AML-193 (cell line): ENCODE measurements at places on chromosomes 2 and 18.

GRCh38 chr18:10767658-10768057 is 241.8 kb downstream of the NAPG start:
- no peak for DNase-seq

DNA sequence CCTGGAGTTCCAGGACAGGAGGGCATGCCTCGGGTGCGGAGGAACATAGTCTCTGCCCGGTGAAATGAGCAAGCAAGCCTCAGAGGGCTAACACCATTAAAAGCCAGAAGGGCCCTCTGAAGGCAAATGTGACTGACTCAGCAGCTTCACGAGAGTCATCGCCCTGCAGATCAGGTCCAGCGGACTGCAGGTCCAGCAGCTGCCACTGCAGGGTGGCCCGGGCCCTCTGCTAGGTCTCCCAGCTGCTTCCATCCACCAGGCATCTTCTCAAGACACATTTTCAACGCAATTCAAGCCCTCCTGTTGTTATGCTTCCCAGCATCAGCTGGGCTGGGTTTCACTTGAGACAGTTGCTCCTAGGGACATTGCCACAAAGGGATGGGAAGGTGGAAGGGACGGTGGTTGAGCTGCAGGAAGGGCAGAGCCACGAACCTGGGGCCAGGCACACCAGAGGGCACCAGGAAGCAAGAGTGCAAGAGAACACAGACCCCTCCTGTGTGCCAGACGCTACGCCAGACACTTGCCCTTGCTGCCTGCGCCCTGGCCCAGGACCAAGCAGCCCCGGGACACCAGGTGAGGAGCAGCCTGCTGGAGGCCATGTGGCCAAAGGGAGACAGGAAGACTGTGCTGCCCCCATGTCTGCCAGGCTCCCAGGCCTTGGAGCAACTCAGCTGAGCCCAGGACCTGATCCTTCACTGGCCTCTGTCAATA is 173.0 kb downstream of the HDAC4 start:
- no peak for DNase-seq

- DNase-seq, result no peak
These were observed 79.8 kb upstream of the LRPPRC start for GRCh38 chr2:44075541-44075940.

DNA sequence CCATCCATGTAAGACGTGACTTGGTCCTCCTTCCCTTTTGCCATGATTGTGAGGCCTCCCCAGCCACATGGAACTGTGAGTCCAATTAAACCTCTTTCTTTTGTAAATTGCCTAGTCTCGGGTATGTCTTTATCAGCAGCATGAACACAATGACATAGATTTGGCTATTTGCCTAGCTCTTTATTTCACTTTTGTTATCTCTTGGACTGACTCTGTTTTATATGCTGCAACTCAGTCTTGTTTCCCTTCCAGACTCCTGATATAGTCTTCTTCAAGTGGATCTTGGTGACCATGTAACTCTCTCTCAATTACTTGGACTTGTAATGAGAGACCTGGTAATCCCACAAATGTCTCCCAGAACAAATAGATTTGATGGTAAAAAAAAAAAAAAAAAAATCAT is 627.6 kb downstream of the CCDC85A start:
- no peak for DNase-seq

- DNase-seq, result no peak
These were observed 42.8 kb downstream of the EEF1B2 start for GRCh38 chr2:206202446-206202845.

GRCh38 chr2:205792908-205793307 is 110.6 kb downstream of the NRP2 start:
- DNase-seq, result no peak

- no peak for DNase-seq
These were observed at the start of gene HOXD9 for GRCh38 chr2:176122683-176123410. Gene HOXD9 (plus strand): TSS chr2:176122719. CDS start chr2:176122769, 50 bp downstream.

- DNase-seq, result no peak
These were observed 206.3 kb downstream of the RAD51AP2 start for GRCh38 chr2:17311771-17312511.

- DNase-seq, result no peak
These were observed 43.6 kb upstream of the PGAP1 start for GRCh38 chr2:196970099-196970498.

- DNase-seq, result no peak
These were observed 198.6 kb downstream of the RNF152 start for GRCh38 chr18:61694236-61694635.

DNA sequence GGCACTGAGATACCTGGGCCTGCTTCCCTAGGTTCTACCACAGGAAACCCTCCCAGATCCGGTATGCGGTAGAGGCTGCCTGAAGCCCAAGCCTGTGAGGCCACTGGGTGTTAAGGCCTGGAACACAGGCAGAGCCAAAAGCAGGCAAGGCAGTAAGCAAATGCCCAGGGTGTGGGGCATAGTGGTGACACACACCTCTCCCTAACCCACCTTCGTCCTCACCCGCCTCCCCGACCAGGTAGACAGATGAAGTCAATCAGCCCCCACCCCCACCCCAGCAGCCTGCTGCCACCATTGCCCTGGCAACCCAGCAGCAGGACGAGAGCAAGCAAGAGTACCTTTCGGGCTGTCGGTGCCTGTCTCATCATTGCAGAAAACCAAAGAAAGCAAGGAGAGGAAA is 6.1 kb downstream of the DCTN1 start:
- DNase-seq, result no peak

DNA sequence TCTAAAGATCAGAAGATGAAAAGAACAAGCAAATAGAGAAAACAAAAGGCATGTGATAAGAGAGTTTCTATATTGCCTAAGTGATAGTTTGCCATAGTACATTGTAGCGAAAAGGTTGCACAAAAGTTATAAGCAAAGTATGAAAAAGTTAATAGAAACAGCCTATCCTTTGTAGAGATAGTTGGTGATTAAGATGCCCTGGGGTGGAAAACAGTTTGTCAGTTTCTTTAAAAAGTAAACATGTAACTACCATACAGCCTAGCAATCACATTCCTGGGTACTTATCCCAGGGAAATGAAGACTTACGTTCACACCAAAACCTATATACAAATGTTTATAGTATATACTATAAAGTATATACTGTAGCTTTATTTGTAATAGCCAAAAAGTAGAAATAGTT is 16.9 kb upstream of the DAPL1 start:
- no peak for DNase-seq

DNA sequence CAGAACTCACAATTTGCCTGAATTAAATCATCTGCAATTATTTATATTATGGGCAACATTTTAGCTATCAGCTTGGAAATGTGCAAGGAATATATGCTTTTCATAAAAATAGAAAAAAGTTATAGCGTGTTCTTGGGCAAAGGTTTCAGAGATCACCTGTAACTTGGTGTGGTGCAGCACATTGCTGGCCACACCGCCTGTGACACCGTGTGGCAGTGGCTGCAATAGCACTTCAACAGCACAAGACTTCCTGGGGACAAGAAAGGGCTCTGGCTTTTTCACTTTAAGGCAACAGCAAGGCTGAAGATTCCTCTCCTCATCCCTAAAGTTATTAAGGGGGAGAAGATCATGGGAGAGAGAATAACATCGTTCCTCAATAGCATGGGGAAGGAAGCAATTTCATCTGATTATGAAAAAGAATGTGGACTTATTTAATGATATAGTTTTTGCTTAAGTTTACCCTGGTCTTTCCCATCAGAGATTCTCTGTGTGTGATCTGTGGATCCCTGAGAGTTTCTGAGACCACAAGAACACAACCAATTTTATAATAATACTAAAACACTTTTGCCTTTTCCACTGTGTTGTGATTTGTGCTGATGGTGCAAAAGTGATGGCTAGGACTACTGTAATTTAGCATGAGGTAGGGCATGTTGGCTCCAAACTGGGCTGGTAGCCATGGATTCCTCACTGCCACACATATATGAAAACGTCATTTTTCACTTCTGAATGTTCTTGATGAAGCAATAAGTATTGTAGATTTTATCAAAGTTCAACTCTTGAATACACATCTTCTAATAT is 15.0 kb upstream of the SERPINB3 start:
- peak; percentile 35 for DNase-seq

DNA sequence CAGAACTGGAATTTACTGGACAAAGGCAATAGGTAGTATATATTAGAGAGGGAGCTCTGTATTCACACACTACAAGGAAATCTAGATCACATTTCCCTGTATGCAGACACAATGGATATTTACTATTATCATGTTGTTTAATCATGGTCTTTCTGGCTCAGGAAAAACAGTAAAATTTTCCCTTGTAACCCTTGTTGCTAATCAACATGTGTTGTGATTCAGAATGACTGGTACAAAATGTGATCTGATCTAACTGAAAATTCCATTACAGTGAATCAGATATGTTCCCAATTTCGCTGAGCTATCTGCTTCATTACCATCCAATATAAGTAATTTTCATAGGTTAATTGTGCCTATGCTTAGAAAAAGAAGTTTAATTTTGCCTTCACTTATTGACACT is 1109.7 kb downstream of the LRP1B start:
- no peak for DNase-seq

GRCh38 chr2:119464981-119465380 is 33.3 kb downstream of the TMEM37 start:
- no peak for DNase-seq

DNA sequence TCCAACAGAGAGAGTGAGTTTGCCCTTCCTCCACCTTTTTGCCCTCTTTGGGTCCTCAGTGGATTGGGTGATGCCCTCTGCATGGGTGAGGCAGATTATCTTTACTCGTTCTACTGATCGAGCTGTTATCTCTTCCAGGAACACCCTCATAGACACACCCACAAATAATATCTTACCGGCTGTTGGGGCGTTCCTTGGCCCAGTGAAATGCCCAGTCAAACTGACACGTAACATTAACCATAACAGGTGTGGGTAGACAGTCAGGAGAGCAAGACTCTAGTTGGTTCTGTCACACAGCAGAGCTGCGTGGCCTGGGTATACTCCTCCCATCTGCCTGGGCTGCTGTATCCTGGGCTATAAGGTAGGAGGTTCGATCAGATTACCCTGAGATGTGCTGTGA is 144.1 kb downstream of the AGAP1 start:
- DNase-seq, result no peak
